ENCODE measurements at places on chromosomes 11 and 22.

DNA sequence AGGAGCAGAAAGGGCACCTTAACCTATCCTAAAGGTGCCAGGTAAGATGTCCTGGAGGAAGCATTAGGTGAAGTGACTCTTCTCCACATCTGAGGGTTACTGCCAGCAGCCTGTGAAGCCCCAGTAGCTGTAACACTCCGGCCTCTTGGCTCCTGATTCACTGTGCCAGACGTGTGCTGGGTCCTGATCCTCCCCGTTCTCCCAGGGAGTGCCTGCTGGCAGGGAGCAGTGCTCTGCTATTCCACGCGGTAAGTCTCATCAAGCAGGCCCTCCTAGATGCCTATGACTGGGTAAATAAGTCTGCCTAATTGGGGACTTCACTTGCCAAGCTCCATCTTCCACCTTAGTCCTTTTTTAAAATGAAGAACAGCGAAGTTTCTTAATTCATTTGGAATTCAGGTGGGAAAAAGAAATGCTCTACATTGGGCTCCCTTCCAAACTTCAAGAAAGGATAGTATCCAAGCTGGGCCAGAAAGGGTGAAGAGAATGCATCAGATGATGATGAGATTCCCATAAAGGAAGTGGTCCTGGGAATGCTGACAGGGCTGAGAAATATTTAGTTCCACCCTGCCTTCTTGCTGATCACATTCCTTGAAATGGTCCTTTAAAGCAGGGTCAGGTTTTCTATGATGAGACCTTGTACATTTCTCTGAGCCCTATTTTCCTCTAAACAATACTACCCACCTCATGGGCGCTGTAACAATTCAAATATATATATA lies 188.0 kb downstream of the MAML2 start:
- no peak for DNase-seq

DNA sequence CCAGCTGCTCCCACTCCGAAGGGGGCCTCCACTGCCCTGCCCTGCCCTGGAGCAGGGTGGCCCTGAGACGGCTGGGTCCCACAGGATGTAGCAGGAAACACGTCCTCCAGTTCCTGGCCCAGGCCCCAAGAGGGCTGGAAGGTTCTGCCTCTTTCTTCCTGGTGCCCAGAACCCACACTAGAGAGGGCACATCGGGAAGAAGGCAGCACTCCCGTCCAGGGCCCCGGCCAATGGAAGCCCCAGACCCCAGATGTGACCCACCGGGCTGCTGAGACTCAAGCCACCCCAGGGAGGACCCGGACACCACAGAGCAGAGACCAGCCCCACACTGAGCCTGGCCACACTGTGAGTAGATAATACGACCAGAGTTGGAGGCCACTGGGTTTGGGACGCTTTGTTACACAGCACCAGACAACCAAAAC lies 71.2 kb downstream of the CELSR1 start:
- DNase-seq = no peak

DNA sequence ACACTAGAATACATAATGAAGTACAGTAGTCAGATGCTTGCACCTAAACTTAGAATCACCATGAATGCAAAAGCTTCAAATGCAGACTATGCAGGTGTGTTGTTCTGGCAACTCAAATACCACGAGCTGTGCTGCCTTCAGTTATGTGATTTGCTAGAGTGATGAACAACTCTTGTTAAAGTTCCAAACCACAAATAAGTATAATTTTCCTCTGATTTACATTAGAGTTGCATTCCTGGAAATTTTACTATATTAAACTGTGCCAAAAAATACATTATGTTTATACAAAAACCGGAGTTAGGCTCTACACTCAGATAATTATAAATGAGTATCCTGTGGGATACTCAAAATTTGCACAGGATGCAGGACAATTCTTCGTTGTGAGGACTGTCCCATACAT lies 3.0 kb downstream of the TMEM218 start:
- no peak for DNase-seq

DNA sequence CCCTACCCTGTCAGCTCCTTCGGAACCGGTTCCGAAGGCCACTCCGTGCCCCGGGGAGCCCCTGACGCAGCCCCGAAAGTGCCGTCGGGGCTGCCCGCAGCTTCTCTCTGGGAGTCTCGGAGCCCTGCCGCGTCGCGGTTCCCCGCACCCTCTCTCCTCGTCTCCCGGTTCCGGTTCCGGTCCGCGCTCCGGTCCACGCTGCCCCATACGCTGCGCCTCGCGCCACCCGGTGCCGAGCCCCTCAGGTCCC lies 618 bp downstream of the MTA2 start:
- DNase-seq = peak; percentile 27
